ENCODE measurements at places on chromosomes 16 and 17.

DNA sequence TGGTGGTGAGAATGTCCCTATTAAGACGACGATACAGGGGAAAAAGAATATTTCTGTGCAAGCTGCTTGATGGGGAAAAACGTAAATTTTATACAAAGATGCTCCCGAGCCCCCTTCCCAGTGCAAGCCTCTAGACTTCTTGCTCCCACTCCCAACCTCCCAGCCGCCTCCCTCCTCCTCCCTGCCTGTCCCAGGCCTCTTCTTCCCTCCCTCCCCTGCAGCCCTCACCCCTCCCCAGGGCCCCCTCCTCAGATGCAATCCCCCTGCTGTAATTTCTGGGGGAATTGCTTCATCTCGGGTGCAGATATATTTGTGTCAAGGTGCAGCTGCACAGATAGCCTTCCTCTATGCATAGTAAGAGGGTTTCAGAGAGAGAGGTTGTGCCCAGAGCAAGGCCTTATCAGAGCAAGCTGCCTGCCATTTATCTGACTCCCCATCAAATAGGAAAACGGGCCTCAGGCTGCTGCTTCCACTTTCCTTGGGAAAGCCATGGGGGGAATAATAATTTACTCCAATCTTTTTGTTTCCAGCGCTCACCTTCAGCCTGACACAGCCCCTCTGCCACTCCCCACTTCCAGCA is 47.4 kb upstream of the LHX1 start:
- no peak for DNase-seq

DNA sequence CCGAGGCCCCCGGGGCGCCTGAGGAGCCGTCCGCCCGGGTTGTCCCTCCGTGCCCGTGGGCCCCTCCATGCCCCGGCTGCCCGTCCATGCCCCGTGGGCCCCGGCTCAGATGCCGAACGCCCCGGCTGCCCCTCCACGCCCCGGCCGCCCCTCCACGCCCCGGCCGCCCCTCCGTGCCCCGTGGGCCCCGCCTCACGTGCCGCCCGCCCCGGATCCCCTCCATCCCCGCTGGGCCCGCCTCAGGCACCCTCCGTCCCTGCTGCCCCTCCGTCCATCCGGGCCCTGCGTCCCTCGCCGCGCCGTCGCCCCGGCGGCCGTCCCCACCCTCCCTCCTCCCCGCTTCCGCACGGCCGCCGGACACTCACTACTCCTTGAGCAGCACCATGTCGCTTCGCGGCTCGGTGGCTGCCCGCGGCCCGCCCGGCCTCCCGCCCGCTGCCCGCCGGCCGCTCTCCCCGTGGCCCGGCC is 382 bp downstream of the PITPNA start:
- peak; percentile 27 for DNase-seq

GRCh38 chr16:27449434-27450195 is 47.6 kb downstream of the IL21R start:
- DNase-seq = peak; percentile 84

- no peak for DNase-seq
Observed at GRCh38 chr17:83089328-83090132, 10.1 kb downstream of the METRNL start.
